RWPE1 (cell line): ENCODE measurements at places on chromosomes 5 and 9.

DNA sequence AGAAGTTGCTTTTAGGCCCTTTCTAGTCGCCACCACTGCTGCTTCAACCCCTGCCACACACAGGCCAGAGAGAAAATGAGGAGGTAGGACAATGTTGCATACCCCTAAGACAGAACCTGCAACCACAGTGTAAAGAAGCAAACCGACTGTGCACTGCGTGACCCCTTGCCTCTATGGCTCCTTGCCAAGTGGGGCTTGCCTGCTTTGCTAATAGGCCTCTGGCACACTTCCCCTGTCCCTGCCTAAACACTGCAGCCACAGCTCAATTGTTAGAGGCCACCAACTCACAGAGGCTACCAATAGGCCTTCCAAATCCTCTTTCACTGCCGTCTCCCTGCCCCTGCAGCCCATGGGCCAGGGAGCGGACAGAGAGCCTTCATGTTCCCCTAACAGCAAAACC lies 280.1 kb downstream of the CDH10 start:
- no peak for DNase-seq

- DNase-seq = no peak
These were observed 10.6 kb downstream of the DDX46 start for GRCh38 chr5:134769206-134769605.

DNA sequence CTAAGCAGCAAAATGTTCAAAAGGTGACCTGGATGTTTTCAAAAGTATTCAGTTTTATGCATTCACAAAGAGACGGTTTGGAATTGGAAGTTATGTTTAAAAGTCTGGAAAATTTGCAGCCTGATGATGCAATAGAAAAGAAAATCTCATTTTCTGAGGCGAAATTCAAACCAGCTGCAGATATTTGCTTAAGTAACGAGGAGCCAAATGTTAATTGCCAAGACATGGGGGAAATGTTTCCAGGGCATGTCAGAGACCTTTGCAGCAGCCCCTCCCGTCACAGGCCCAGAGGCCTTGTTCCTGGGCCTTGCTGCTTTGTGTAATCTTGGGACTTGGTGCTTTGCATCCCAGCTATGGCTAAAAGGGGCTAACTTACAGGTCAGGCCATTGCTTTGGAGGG lies 228.2 kb downstream of the MAN2A1 start:
- no peak for DNase-seq

DNA sequence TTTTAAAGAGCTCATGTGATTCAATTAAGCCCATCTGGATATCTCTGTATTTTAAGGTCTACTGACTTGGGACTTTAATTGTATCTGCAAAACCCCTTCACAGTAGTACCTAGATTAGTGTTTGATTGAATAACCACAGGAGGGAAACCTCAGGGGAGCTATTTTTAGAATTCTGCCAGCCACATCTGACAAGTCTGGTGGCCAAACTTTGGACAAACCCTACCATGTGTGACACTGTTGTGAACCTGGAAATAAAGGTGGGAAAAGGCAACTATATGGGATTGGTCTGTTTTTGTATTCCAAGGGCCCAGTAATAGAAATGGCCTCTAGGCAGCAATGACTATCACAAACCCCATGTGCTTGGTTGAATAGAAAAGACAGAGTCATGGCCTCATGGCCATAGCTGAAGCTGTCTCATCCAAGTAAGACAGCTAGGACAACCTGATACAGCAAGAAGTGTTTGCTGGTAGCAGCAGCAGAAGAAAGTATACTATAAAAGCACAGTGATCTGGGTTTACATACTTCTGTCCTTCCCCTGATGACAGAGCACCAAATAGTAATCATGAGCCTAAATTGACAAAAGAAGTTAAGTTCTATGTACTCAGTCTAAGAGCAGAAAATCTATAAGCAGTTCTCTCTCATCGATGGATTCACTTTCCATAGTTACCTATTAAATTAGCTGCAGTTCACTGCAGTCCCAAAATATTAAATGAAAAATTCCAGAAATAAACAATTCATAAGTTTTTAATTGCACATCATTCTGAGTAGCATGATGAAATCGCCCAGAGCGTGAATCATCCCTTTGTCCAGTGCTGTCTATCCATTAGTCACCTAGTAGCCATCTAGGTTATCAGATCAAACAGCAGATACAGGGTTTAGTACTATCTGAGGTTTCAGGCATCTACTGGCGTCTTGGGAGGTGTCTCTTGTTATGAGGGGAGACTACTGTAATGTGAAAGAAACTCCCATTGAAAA lies 189.8 kb downstream of the ARHGAP26 start:
- peak; percentile 83 for DNase-seq

DNA sequence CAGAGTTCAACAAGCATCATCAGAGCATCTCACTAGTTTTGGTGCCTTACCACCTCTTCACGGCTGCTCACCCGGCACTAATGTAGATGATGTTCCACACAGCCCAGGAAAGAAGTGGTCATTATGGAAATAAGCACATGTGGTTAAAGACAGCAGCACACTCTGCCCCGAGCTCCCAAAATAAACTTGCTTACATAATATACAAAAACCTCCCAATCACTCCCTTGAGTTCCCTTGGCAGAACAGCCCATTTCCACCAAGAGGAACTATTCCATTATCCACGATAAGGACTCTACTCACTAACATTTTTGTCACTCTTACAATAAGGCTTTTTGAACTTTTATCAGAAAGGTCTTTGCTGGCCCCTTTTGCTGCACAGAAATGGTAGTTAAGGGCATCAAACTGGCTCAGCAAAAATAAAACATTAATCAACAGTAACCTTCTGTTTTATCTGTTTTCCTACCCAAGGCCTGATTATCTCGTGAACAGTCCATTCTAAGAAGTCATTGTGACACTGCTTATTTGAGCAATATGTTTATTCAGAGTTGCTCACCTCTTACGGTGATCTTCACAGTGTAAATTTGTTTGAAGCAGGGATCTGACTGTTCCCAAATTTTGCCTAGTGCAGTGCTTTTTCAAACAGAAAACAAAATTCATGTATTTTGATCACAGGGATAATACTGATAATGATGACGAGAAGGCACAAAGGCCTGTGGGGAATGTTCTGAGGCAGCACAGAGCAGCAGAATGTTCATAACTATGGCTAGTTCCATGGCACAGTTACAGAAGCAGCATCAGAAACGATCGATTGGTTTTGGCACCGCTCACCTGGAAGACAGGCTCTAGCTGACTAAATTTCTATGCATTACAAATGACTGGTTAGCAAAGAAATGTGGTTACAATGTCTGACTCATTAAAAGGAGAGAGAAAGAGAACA lies 399.8 kb upstream of the PIK3R1 start:
- DNase-seq = peak; percentile 90

DNA sequence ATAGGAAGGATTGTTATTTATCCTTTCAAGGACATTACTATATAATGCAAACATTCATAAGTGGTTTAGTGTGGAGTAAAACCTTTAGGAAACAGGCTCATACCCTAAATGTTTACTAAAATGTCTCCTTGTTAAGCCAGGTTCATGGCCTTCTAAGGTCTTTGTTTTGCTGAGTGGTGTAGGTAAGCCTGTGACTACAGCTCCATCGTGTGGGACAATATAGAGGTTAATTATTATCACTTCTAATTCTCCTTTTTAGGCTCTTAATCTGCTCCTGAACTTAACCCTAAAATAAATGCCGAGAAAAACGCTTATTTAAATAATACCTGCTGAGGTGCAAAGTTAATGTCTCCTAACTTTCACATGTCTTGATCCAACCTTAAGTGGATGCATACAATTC lies 43.8 kb downstream of the SPINK5 start:
- peak; percentile 49 for DNase-seq

DNA sequence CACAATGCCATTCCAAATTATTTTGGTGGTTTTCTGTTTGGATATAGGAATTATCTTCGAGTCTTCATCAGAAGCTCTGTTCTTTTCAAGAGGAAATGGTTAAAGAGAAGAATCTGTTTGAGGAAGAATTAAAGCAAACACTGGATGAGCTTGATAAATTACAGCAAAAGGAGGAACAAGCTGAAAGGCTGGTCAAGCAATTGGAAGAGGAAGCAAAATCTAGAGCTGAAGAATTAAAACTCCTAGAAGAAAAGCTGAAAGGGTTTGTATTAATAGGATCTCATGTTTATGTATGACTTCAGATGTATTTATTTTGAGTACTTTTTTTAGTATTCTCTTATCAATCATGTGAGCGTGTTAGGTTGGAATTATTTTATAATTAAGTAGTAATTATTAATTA lies 15.0 kb downstream of the HMMR start:
- DNase-seq = no peak

- DNase-seq = peak; percentile 25
These were observed 623.3 kb downstream of the HINT1 start for GRCh38 chr5:130541617-130542221.

- no peak for DNase-seq
These were observed 37.3 kb downstream of the SEC61B start for GRCh38 chr9:99259231-99259918.

DNA sequence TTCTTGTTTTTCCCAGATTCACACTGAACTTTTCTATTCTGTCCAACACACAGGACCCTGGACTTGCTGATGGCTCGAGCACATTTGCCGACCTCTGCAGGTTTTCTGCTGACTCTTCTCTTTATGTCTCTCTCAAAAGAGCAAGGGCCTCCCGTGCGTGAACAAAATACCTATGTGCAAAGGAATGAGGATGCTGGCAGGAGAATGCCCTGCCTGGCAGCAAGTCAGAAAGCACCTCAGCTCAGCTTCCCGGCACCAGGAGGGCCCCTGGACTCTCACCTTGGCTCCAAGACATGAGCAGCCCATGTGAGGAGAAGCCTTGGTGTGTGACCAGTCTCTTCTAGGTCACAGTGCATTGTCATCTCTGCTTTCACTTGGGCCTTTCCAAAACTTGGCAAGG lies 36.1 kb downstream of the PAPPA start:
- DNase-seq = no peak

- no peak for DNase-seq
These were observed 21.1 kb downstream of the GRHPR start for GRCh38 chr9:37443566-37443965.

- DNase-seq = no peak
These were observed 36.1 kb upstream of the ACOT12 start for GRCh38 chr5:81429985-81430384.

DNA sequence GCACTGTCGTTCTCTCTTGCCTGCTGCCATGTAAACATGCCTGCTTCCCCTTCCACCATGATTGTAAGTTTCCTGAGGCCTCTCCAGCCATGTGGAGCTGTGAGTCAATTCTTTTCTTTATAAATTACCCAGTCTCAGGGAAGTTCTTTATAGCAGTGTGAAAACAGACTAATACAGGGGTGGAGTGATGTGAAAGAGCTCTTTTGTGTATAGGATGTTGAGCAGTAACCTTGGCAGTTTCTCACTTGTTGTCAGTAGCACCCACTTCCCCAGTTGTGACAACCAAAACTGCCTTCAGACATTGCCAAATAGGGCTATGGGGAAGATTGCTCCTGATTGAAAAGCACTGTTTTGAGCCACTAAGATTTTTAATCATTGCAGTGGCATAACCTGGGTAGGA lies 552.2 kb upstream of the ZNF462 start:
- DNase-seq = no peak

DNA sequence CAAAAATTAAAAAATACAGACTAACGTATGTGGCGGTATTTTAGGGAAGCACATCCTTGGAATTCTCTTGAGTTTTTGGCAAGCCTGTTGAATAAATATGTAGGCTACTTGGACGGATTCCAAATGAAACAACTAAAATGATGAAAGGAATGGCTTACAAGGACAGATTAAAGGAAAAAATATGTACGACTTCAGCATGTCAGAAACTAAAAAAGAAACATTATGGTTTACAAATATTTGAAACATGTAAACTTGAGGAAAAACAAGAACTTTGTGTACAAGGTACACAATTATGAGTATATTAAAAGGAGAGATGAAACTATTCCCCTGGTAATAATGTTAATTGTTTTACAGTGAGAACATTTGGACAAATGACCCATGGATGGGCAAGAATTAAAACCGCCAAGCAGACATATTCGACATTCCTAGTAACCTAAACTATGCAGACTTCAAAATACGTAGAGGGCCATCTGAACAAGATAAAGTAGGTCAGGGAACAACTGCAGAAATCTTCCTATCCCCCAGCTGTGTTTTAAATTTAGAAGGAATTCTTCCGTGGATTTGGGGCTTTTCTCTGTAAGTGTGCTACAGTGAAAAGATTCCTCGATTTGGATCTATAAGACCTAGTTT lies 12.5 kb downstream of the EDIL3 start:
- no peak for DNase-seq

- DNase-seq = no peak
These were observed 240.2 kb upstream of the NFIL3 start for GRCh38 chr9:91663858-91664257.

DNA sequence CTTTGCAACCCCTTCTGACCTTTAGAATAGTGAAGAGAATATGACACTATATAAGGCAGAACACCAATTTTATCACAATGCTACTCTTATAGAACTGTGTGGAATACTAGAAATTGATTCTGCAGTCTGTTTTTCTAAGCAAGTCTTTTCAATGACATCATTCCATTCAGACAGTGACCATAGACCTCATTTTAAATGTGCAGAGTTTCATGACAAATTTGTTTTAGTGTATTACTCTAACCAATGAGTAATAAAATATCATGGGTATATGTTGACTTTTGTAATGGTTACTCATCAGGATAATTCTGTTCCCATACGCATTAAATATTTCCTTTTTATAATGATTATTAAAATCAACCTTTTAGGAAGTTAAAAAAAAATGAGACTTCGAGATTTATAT lies 219.9 kb downstream of the COX7C start:
- no peak for DNase-seq

- no peak for DNase-seq
These were observed 38.5 kb upstream of the GZMA start for GRCh38 chr5:55063899-55064298.

GRCh38 chr5:136012041-136012804 lies 16.6 kb upstream of the TGFBI start:
- DNase-seq = peak; percentile 63

DNA sequence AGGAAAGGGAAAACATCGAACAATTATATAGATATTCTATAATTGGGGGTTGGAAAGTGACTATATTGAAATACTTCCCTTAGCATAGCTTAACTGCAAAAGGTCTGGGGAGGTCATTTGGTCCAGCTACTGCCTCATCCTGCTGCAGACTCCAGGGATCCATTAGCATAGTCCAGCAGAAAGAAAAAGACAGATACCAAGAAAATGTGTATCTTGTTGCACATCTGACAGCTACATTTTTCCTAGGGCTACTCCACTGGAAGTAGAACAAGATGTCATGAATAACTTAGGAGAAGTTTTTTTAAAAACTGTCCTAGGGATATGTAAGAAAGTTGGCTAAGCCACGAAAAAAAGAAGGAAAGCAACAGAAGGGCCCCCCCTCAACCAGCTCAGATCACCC lies 92.9 kb upstream of the SLC30A5 start:
- DNase-seq = no peak

- DNase-seq = no peak
These were observed 192.4 kb downstream of the GAS1 start for GRCh38 chr9:86754581-86755560.

DNA sequence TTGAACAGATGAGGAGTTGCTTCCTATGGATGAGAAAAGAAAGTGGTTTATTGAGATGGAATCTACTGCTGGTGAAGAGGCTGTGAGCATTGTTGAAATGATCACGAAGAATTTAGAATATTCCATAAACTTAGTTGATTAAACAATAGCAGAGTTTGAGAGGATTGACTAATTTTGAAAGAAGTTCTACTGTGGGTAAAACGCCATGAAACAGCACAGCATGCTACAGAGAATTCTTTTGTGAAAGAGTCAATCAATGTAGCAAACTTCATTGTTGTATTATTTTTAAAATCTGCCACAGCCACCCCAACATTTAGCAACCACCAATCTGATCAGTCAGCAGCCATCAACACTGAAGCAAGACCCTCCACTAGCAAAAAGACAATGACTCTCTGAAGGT lies 309.1 kb downstream of the SPOCK1 start:
- DNase-seq = no peak
